Stimulated activated CD8-positive, alpha-beta memory T cell treated with anti-CD3 and anti-CD28 coated beads, Interleukin-4, amount 100 ng/mL, for 1 hour (primary cell): ENCODE measurements at places on chromosomes 11 and 22.

GRCh38 chr11:47686151-47686550 is 29.0 kb downstream of the AGBL2 start:
- DNase-seq, result no peak

DNA sequence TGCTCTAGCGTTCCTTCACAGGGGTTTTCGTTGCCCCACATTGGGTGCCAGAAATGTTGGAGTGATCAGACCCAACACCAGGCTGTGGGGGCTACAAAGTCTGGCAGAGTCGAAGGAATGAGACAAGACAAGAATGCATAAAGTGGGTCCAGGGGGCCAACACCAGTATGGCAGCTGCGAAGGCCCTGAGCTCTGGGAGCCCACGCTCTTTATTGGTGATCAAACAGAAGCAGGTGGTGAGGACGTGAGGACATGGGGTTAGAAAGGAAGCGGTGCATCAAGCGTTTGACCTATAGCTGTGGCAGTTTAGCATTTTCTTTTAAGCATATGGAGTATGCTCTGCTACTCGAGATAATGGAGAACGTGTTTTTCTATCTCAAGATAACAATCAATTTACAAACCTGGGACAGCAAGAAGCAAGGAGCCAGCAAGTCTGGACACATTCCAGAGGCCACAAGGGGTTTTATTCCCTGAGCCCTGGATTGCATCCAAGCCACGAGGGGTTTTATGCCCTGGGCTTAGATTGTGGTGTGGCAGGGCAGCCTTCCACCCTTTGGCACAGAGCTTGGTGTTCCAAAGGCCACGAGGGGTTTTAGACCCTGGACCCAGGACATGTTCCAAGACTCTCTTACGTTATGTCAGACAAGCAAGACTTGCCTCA is 3.9 kb upstream of the DNAJB13 start:
- no peak for DNase-seq

DNA sequence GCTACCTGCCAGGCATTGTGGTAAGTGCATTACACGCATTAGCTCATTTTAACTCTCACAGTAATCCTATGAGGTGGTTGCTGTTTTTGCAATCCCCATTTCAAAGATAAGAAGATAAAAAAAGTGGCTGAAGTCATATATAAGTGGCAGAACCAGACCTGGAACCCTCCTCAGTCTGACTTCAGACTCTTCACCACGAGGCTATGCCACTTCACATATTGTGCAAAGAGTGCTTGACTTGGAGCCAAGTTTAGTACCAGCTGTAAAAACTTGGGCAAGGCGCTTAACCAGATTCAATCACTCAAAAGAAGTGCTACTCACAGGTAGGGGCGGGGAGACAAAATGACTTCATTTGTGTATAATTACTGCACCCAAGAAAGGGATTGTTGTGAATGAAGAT is 15.3 kb downstream of the BPIFC start:
- DNase-seq, result no peak

GRCh38 chr22:47796128-47796908 is 1033.9 kb downstream of the TBC1D22A start:
- DNase-seq, result no peak

- no peak for DNase-seq
These were observed 208.8 kb downstream of the TBC1D22A start for GRCh38 chr22:46971099-46971763.

- DNase-seq, result no peak
These were observed 303.6 kb downstream of the OPCML start for GRCh38 chr11:133228471-133229329.

- no peak for DNase-seq
These were observed 30.6 kb upstream of the ATXN10 start for GRCh38 chr22:45640941-45641621.

- no peak for DNase-seq
These were observed 108.9 kb downstream of the MORC2 start for GRCh38 chr22:30859714-30860095.

DNA sequence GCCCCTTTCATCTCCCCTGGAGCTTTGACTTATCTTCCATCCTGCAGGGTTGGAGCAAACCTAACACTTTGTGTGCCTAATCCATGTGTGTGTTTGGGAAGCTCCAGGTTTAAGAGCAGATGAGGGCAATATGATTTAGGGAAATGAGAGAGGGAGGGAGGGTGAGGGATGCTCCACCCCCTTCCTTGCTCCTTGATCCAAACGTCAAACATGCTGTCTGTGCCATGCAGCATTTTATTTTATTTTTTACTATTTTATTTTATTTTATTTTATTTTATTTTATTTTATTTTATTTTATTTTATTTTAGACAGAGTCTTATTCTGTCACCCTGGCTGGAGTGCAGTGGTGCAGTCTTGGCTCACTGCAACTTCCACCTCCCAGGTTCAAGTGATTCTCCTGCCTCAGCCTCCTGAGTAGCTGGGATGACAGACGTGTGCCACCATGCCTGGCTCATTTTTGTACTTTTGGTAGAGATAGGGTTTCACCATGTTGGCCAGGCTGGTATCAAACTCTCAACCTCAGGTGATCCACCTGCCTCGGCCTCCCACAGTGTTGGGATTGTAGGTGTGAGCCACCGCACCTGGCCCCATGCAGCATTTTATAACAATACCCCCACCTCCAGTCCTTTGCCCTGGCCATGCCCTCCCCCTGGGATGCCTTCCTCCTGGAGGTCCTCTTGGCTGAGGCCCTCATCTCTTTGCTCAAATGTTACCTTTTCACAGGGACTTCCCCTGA is 52.6 kb upstream of the CRYBB3 start:
- no peak for DNase-seq

DNA sequence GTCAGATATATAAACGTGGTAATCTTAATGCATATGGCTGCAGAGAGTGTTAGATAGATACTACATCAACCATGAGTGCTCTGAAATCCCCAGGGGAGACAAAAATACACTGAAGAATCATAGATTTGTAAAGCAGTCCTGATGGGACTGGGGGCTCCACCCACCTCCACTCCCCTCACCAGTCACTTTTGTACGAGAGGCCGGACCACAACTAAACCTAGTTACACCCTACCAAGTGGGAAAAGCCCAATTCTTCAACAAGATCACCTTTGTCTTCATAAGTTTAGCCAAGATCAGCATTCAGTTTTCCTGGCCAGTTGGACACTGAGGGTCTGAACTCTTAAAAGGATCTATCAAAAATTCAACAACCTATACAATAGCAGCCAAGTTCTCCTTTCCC is 1.5 kb downstream of the SF1 start:
- DNase-seq, result no peak

DNA sequence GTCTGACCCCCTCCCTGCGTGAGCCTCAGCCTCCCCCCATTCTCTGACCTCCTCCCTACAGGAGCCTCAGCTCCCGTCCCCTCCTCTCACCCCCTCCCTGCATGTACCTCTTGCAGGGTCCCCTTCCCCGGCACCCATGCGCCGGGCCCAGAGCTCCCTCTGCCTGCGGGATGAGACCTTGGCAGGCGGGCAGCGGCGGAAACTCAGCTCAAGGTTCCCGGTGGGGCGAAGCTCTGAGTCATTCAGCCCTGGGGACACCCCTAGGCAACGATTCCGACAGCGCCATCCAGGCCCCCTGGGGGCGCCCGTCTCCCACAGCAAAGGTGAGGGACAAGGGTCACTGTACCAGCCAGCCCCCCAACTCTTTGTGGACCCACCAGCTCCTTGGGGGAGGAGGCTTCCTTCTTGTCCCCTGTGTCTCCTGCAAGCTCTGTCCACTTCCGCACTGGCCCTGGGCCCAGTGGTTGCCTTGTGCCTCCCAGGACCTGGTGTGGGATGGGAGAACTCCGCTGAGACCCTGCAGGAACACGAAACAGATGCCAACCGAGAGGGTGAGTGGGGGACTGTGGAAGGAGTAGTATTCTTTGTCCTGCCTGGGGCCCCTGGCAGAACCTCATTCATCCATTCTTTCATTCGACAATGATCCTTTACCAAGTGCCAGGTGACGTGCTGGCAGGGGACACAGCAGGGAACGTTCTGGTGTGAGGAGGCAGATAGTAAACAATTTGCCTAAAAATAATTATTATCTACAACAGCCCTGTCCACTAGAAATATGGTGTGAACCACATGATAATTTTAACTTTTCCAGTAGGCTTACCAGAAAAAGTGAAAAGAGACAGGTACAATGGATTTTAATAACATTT is 3.7 kb upstream of the RPS6KA4 start:
- no peak for DNase-seq

DNA sequence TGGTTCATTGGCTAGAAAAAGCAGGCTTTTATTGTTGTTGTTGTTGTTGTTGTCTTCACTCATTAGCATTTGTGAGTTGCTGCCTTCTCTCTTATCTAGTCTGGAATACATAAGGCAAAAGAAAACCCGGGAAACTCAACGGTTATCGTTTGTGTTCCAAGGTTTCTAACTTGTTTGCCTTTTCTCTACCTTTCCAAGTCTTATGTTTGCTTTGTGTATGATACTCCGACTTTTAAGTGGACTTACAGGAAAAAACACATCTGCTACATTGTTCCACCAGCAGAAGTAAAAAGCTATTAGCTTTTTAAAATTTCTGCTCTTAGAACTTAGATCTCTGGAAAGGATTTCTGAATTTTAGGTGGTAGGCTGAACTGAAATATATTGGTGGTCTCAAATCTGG is 27.0 kb upstream of the HIKESHI start:
- DNase-seq, result no peak

DNA sequence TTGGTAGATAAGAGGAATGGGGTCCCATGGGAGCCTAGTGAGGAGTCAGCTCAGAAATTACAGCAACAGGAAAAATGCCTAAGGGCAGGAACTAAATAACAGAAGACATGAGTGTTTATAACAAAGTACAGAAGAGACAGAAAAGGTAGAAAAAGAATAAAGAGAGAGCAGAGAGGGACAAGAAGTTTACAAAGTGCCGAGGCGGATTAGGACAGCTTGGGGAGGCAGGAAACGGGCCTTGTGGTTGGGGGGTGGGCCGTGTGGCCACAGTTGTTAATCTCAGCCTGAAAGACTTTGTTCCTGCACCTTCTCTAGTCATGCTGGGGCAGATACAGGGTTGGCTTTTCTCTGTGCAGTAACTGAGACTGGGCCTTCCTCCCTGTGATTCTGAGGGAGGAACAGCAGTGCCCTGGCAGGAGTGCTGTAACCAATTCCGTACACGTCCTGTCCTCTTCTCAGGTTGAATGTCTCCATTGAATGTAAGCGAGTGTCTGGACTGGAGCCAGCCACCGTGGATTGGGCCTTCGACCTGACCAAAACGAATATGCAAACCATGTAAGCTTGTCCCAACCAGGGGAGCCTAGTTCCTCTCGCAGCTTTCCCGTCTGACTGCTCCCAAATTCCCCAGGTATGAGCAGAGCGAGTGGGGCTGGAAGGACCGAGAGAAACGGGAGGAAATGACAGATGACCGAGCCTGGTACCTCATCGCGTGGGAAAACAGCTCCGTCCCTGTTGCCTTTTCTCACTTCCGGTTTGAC is 13.2 kb downstream of the NAA40 start:
- DNase-seq, result no peak

DNA sequence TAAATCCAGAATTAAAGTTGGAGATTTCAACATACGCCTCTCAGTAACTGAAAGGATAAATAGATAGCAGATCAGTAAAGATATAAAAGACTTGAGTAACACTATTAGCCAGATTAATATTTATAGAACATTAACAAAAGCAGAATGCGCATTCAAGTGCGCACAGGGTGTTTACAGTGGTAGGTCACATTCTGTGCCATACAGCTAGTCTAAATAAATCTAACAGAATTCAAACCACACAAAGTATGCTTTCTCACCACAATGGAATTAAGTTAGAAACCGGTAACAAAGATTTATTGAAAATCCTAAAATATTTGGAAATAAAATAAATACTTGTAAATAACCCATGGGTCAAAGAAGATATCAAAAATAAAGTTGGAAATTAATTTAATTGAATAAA is 341.0 kb downstream of the DYNC2H1 start:
- no peak for DNase-seq

- no peak for DNase-seq
These were observed 423.4 kb upstream of the SYN3 start for GRCh38 chr22:33481550-33481949.

- no peak for DNase-seq
These were observed 145.0 kb upstream of the GRK3 start for GRCh38 chr22:25419247-25420113.

- no peak for DNase-seq
These were observed 91.0 kb upstream of the SHISAL1 start for GRCh38 chr22:44403602-44404329.

- no peak for DNase-seq
These were observed 2.3 kb downstream of the CYB5R3 start for GRCh38 chr22:42646569-42647525.

DNA sequence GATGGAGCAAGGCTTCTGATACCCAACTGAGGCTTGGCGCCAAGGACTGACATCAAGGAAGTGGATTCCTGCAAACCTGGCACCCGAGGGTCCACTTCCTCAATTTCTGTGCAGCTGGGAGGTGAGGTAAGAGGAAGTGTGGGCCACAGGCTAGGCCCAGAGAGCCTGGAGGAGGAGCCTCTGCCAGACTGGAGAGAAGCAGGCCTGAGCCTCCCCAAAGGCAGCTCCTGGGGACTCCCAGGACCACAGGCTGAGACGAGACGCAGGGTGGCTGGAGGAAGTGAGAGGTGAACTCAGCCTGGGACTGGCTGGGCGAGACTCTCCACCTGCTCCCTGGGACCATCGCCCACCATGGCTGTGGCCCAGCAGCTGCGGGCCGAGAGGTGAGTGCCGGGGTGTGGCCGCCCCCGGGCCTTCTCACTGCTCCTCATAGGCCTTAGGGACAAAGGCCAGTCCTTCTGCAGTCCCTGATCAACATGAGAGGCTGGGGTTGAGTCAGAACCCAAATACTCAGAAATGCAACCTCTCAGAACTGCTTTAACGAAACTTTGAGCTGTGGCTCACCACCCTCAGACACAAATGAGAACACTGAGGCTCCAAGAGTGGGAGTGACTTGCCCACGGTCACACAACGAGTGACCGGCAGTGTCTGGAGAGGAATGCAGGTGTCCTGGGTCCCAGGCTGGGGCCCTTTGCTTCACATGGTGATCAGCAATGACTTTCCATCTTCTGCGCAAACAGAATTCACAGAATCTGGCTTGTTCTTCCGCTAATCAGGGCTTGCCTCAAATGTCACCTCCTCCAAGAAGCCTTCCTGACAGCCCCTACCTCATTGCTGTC is at the start of gene NCF4:
Gene NCF4, plus strand, starts transcription at position 186 of the 839 bp plus-strand sequence. Its CDS starts 166 bp downstream, at position 352.
- no peak for DNase-seq

- DNase-seq, result no peak
These were observed 7.2 kb downstream of the ARSA start for GRCh38 chr22:50620593-50621355.

- DNase-seq, result no peak
These were observed 50.7 kb upstream of the CD44 start for GRCh38 chr11:35088226-35088625.
